ENCODE measurements at places on chromosomes 7 and 10.

- DNase-seq, result no peak
Measured at GRCh38 chr7:148419856-148420832, 170.4 kb upstream of the C7orf33 start.

GRCh38 chr10:79224992-79225391, 122.3 kb upstream of the PPIF start:
- DNase-seq, result no peak

DNA sequence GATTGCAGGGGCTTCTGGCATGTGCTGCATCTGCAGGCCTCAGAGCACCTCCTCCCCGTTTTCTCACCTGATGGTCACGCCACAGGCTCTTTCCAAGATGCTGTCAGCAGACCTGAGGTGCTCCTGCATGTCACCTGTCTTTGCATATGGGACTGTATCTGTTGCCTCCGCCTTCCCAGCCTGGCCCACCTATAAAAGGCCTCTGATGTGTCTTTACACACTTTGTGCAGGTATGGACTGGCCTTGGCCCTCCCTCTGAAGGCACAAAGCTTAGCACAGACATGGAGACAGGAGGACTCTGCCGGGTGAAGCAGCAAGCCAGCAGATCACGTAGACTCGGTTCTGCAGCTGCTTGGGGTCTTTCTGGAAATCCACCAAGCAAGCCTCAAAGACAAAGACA, 220.9 kb upstream of the PPP2R2D start:
- DNase-seq, result no peak

- DNase-seq, result no peak
Measured at GRCh38 chr10:14439451-14440259, 108.9 kb upstream of the FRMD4A start.

- no peak for DNase-seq
Measured at GRCh38 chr10:43595739-43596298, 10.4 kb upstream of the ZNF485 start.

DNA sequence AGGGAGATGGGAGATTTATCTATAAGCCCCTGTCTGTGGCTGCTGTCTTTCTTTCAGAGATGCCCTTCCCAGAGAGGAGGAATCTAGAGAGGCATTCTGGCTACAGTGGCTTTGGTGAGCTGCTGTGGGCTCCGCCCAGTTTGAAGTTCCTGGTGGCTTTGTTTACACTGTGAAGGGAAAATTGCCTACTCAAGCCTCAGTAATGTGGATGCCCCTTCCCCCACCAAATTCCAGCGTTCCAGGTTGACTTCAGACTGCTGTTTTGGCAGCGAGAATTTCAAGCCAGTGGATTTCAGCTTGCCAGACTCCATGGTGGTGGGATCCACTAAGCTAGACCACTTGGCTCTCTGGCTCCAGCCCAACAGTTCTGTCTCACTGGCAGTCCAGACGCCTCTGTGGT, 951.6 kb downstream of the CCSER2 start:
- no peak for DNase-seq

DNA sequence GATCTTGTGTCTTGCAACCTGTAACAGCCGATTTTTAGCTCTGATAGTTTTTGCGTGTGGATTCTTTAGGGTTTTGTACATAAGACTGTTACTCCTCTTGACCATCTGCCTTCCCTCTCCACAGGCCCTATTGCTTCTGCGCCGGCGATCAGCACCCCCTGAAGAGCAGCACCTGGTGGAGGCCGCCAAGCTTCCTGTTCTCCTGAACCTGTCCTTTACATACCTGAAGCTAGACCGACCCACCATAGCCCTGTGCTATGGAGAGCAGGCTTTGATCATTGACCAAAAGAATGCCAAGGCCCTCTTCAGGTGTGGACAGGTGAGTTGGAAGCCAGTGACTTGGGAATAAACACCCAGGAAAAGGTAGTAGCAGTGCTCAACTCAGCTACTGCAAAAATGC, 12.6 kb downstream of the FKBP6 start:
- no peak for DNase-seq

DNA sequence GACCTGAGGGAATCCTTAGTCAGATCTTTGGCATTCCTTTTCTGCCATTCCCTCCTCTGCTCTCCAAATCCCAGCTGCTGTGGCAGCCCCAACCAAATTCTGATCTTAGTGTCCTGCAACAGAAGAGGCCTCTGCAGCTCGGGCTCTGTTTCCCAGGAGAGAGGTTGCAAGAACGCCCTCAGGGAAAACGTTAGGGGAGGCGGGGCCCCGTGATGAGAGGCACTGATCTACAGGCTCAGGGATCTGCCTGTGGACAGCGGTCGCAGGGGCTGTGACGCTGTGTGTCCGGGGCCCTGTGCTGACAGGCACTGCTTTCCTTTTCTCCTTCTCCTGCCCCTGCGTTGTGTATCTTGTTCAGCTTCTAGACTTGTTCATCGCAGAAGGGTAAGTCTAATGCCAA, 57.3 kb upstream of the DPYSL4 start:
- no peak for DNase-seq

DNA sequence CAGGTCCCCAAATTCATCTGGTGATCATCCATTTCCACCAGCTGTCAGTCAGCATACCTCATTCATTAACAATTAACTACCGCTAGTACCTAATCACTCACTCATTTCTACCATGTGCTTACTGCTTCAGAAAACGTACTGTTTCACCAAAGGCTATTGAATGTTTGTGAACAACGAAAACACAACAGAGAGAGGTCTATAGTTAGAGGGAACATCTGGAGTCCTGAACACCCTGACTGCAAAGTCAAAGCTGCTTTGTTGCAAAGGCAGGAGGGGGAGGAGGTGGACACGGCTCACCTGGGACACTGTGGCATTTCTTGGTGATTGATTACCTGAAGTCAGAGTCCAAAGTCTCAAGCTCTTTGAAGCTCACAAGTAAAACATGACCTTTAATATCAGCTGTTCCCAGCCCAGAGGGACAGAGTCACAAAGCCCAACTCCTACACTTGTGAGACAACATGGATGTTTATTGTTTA, 342.3 kb upstream of the ADARB2 start:
- DNase-seq, result no peak

DNA sequence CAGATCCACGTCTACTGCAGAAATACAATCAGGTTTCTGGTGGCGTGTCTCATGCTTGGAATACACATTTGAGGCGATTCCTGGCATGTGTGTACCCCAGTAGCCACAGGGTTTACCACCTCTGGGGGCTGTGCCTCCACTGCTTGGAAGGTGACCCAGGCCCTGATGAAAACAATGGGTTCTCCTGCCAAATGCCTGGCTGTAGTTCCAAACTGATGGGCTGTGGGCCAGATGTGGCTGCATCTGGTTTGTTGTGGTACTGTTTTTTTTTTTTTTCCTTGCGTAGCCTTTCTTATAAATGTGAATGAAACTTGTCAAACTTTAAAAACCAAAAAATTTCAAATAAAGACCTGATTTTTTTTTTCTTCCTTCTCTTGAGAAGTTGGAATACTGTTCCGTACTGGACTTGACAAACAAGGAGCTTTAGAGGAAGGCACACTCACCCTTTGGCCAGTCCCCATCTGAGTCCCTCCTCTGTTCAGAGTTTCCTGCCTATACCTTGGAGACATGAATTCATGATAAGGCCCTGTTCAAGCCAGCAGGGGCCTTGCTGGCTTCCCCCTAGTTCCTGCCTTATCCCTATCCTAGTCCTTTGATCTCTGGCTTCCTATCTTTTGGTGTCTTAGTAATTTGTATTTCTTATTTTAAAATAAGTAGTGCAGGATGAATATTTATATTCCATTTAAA, 217.1 kb downstream of the PHTF2 start:
- no peak for DNase-seq

- no peak for DNase-seq
Measured at GRCh38 chr7:142733271-142733670, 16.0 kb upstream of the PRSS1 start.

GRCh38 chr7:144869082-144869481, 33.2 kb upstream of the TPK1 start:
- DNase-seq, result no peak

DNA sequence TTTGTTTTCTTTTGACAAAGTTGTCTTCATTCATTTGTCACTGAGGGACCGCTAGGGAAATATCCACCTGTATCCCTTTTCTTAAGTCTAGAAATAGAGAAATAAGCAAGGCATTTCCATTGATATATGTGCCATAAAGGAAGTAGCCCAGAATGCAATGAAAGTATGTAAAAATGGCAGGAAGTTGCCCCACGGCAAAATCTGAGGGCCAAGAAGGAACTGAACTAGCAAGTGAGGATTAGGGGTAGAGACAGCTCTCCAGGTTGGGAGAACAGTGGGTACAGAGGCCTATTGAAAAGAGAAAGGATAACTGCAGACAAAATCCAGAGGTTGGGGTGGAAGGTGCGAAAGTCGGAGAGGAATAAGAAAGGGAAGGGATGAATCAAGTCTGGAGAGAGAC, 56.6 kb upstream of the TOMM7 start:
- DNase-seq, result no peak

Measured in GM18507 (cell line).